ENCODE measurements at places on chromosomes 2 and 18.

DNA sequence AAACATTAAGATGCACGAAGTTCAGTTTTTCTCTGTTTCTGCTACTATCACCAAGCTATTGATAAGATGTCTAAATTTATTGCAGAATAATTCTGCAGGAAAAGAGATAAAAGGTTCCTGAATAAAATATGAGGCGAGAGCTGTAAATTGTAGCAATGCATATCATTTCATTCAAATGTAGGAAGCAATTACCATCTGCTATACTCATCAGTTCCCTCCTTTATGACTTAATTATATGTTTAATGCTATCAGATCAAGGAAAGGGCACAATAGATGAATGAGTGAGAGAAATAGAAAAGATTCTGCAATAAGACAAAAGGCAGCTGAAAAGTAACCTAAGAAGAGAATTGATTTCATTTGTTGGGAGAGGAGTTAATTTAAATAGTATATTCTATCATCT is 108.2 kb upstream of the GALNT5 start:
- no peak for DNase-seq

DNA sequence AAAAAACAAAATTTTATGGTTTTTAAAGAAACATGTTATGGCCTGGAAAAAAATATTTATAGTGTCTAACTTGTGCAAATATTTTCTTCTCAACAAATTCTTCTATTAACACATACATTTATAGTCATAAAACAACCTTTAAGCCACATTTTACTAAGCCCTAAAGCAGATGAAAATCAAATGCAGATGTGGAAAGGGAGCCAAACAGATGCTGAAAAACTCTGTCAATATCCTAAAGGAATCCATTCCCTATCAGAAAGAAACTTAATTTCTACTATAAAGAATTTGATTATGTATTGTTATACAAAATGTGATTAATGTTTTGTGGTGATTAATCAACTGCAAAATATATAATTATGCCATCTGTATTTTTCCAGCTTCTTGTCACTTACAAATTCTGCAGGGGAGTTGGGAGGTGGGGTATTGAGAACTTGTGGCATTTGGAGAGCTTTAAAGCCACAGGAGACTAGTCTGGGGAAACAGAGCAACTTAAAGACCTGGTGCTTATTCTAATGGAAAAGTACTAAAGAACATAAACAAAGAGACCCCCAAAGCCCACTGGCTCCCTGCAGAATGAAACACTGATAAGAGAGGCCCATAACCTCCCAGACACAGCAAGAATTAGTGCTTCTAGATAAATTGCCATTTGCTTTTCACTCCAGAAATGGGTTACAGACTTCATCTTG is 1721.0 kb upstream of the PIK3C3 start:
- no peak for DNase-seq

GRCh38 chr2:46510598-46511177 is 31.3 kb downstream of the TMEM247 start:
- no peak for DNase-seq

- DNase-seq = no peak
Observed at GRCh38 chr18:22055466-22056238, 113.7 kb upstream of the GATA6 start.

- DNase-seq = no peak
Observed at GRCh38 chr2:239292959-239293774, 107.7 kb downstream of the HDAC4 start.

GRCh38 chr2:68819556-68819955 is 51.6 kb downstream of the BMP10 start:
- DNase-seq = no peak

DNA sequence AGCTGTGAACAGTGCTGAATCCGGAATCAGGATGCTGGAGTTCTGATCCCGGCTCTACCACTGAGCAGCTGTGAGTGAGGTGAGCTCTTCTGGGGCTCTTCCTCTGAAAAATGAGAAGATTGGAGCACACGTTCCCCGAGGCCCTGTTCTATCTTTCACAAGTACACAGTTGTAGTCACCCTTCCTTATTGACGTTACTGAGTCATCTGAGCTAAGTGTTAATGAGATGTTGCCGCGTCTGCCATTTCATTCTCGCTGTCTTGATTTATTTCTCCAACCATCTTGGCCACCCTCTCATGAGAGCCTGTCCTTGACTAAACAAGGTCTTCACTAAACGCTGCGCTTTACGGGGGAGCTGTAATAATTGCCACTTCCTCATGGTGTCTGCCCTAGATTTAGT is 31.9 kb upstream of the EFR3B start:
- no peak for DNase-seq

DNA sequence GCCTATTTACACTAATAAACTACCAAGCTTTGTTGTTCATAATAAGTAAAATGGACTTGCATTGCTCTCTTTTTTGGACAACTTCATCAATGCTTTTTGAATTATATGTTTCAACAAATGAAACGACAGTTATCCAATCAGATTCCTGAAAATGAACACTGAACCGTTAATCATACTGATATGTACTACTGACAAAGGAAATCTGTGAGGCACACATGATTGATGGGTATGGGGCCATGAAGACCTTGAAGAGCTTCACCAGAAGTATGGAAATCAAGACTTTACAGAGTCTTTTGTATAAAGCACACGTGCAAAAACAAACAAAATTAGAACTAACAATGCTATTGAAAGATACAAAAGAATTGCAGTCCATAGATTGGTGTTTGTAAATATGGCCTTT is 51.2 kb downstream of the HNMT start:
- DNase-seq = no peak

DNA sequence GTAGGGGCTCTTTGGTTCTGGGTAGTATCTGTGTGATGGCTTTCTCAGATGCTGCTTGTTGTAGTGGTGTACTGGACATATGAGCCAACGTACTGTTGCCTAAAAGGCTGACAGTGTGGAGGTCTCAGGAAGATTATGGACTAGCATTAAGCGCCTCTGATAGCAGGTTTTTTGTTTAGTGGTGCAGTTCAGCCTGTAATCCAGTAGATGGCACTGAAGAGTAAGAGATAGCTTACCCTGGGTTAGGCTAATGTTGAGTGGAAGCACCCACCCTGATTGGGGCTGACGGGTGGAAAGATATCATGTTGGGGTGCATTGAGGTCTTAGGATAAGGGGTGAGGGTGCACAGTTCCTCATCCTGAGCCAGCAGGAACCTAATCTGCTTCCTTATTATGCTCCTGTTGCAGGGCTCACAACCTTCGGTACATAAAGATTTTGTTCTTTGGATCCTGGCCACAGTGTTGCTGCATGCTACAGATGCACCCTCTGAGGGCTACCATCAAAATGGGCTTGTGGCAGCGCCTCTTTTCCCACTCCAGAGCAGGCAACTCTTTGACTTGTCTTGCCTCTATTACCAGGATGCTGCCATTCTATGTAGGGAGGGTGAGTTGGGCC is 79.6 kb downstream of the MSTN start:
- no peak for DNase-seq

- DNase-seq = no peak
Observed at GRCh38 chr2:102050854-102051391, 59.2 kb downstream of the IL1R2 start.

GRCh38 chr2:1224901-1225300 is 188.4 kb upstream of the TPO start:
- DNase-seq = no peak
